ELR (cell line): ENCODE measurements at places on chromosomes 5 and 9.

GRCh38 chr5:105816961-105817360, 1853.8 kb downstream of the EFNA5 start:
- DNase-seq: peak; percentile 17

DNA sequence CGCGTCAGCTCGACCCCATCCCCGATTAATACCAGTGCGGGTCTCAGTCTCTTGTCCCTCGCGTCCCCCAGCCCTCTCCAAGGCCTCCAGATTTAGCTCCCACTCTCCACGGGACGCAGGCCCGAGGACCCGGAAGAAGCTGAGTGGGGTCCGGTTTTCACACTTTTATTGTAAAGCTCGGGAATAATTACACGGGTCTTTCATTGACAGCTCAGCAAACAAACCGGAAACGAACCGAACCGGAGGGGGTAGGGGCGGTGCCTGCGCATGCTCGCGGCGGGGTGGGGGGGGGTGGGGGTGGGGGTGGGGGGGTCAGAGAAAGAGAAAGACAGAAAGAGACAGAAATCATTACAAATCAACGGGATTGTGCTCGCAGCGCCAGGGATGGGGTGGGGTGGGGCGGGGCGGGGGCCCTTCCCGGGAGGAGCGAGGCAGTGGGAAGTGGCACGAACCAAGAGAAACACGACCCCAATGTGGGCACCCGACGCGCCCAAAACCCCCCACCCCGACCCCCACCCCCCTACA, 27.9 kb downstream of the PCDH1 start:
- peak; percentile 61 for DNase-seq

DNA sequence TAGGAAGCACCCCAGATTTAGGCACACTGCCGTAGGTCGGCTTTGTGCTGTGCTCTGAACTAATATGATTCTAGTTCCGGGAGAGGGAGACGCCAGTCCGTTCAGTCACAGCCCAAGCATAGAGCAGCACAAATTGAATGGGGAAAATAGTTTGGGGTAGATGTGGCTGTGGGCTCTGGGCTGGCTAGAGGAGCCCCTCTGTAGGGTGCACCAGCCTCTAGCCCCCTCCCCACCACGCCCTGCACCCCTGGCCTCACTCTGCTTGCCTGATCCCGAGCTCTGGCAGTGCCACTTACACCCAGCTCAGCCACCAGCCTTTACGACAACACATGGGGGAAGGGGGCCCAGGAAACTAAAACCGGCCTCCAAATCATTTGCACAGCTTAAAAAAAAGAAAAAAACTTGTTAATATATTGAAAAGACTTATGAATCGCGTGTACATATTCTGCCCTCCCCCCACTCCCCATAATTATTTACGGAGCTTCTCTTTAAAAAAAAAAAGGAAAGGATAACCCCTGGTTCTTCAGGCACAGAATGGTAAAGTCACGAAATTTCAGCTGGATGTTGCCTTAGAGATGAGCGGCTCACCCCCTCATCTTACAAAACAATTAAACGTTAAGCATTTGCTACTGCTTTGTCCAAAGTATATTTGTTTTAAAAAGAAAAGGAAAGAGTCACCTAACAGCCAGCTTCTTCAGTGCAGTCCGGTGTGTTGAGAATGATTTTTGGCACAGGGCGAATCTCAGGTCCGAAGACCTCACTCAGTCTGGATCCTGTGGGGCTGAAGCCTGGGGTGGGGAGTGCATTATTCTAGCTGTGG, 3.5 kb downstream of the LMX1B start:
- no peak for DNase-seq

DNA sequence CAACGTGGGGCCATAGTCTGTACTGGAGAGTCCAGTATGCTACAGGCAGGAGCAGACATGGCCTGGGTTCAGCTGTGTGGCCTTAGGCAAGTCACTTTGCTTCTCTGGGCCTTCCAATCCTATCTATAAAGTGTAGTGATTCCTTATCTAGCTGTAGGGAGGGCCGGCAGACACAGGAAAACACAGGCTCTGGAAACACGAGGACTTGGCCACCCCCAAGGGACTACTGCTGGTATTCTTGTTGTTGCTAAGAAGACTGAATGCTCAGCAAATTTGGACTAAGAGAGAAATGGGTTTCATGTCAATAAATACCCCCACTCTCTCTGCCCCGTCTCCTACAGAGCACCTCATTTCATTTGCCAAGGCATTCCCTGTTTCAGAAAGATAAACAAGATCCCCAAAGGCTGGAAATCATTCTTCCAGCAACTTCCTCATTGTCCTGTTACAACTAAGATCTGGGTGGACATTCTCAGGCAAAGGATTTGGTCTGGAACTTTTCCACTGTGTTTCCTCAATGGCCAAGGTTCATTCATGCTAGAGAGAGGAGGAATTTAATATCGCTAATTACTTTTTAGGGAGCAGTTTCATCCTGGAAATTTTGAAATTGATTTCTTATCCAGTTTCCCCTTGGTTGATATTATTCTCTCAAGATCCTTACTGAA, 105.8 kb downstream of the GABBR2 start:
- no peak for DNase-seq

DNA sequence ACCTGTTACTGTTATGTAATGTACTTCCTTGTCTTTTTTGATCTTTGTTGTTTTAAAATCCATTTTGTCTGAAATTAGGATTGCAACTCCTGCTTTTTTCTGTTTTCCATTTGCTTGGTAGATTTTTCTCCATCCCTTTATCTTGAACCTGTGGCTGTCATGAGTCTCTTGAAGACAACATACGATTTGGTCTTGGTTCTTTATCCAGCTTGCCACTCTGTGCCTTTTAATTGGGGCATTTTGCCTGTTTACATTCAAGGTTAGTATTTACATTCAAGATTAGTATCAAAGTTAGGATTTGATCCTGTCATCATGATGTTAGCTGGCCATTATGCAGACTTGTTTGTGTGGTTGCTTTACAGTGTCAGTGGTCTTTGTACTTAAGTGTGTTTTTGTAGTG, 156.8 kb downstream of the GDNF start:
- no peak for DNase-seq

GRCh38 chr5:89010512-89010911, 127.5 kb upstream of the MEF2C start:
- DNase-seq: no peak

DNA sequence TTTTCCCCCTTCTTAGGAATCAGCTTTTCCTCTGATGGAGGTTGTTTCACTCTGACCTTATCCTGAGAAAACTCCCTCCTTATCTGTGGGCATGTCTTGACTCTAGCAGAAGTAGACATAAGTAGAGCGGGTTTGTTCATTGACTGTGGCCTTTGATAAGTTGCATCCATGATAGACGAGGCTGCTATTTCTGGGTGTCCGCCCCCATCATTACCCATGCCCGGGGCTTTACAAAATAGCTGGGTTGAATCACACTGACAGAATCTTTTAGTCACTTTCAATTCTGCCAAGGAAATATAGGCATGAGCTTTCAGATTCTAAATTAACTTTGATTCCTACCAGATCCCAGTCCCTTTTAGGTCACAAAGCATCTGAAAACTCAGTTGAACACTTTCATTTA, 223.8 kb downstream of the SEC61B start:
- peak; percentile 47 for DNase-seq
